ENCODE measurements at places on chromosomes 11 and 22.

DNA sequence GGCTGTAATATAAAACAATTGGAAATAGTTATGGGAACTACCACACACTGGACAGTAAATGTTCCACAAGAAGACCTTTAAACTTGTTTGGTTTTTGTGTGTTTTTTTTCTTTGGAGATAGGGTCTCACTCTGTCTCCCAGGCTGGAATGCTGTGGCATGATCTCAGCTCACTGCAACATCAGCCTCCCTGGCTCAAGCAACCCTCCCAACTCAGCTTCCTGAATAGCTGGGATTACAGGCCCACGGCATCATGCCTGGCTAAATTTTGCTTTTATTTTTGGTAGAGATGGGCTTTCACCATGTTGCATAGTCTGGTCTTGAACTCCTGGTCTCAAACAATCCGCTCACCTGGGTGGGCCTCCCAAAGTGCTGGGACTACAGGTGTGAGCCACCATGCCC is 121.0 kb downstream of the MPPED2 start:
- DNase-seq, result no peak

DNA sequence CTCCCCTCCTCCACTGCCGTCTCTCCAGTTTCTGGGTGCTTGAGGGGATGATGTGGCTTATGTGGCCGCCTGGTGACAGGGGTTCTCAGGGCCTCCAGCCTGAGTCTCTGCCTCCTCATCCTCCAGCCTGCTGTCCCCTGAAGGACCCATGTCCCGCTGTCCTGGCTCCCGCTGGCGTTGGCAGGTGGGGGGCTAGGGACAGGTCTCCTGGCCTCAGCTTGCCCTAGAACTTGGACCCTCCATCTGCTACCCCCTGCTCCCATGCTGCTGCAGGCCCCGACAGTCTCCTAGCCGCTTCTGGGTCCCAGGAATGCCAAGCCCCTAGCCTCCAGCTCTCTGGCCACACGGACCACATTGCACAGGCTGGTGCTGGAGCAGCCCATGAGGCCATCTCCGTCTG is 13.9 kb upstream of the CELSR1 start:
- no peak for DNase-seq

- DNase-seq, result no peak
These were observed 30.6 kb upstream of the ROBO3 start for GRCh38 chr11:124834526-124835180.

GRCh38 chr22:19815093-19815822 is 39.4 kb downstream of the GNB1L start:
- DNase-seq, result no peak
